B cell (primary cell): ENCODE measurements at places on chromosomes 4 and X.
A peak's percentile ranks its signal among the peaks of the same experiment; 100 is the strongest.

DNA sequence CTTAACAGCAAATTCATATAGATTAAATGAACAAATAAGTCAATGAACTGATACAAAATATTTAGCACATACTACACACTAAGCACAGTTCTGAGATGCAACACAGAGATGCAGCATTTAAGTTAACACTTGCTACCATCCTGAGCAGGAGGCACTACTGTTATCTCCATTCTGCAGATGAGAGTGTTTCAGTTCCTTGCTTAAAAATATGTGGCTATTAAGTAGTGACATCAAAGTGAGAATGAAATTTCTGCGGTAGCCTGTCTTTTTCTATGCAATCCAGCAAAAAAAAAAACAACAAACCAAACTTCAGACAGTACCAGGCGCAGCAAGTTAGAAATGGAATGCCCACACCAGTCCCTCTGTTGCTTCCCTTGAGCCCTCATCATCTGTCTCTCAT lies 90.8 kb downstream of the SHISA3 start:
- DNase-seq, result no peak

DNA sequence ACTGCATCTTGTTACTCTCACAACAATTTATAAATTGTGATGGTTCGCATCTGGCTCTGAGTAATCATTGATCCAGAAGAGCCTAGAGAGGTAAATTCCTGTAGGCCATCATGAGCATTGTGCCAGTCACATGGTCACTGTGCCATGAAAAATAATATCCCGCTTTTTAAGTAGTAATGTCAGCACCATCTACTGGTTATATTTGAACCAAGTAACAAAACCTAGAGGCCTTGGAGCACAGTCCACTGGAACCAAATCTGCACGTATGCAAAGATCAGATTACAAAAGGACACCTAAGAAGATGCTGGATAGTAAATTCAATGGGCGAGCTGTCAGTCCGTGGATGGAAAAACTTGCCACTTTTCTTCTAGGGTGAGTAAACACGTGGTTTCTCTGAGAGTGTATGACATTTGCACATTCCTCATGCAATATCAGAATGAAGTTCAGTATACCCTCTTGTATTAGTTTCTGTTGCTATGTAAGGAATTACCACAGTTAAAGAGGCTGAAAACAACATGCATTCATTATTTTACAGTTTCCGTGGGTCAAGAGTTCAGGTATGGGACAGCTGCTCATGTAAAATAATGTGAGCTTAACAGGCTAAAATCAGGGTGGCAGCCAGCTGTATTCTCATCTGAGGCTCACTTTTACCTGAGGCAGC lies 26.8 kb downstream of the FAM114A1 start:
- no peak for DNase-seq

- no peak for DNase-seq
Observed at GRCh38 chr4:25120146-25120940, 39.9 kb downstream of the SEPSECS start.

DNA sequence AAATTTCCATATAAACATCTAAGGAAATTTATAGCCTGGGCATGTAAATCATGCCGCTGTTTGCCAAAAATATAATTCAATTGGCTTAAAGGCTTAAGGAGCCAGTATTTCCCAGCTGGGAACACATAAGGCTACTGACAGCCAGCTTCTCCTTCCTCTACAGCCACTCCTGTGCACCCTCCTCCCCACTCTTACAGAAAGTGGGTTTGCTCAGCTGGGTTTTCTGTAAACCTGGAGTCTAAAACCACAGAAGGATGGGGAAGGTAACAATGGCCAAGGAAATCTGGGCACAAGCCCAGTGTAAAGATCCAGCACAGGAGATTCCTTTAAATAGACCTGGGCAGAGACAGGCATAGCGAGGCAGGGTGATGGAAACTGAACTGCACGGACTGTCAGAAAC lies 18.5 kb downstream of the ACSL1 start:
- DNase-seq, result no peak

- DNase-seq, result peak; percentile 70
Observed at GRCh38 chr4:77052352-77052751, 23.4 kb downstream of the CCNI start.

GRCh38 chrX:17154001-17154400 lies 207.5 kb downstream of the REPS2 start:
- no peak for DNase-seq

DNA sequence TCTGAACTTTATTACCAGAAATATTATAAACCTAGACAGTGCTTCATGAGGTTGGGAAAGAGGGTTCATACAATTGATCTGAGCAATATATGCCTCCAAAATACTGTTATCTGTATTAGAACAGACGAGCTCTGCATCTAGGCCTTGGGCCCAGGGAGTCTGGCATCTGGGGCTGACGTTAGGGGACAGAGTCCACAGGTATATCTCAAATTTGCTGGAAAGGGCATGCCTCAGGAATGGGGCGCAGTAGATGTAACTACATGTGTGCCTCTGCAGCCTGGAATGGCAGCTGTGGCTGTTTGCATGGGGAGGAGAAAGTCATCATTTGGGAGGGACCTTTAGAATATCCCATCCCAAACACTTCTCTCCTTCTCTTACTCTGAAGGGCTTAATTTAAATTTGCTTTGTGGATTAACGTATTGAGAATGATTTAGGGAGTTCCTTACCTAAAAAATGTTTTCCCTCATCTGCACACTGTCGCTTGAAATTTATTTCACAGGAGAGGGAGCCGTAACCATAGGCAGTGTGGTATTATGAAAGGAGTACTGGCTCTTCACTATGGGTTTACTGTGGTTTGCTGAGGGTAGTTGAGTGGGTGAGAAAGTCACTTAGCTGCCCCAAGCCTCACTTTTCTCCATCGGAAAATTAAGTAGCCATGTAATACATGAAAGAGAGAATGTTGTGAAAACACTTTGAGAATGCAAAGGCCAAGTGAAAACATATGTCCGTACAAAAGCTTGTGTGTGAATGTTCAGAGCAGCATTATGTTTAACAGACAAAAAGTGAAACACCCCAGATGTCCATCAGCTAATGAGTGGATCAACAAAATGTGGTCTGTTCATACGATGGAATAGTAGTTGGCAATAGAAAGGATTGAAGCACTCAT lies 5.9 kb downstream of the ADD1 start:
- no peak for DNase-seq
